HTR-8/SVneo (cell line): ENCODE measurements at places on chromosomes 7 and 10.
A peak's percentile ranks its signal among the peaks of the same experiment; 100 is the strongest.

- no peak for DNase-seq
Measured at GRCh38 chr10:31708474-31708873, 220.2 kb downstream of the ARHGAP12 start.

DNA sequence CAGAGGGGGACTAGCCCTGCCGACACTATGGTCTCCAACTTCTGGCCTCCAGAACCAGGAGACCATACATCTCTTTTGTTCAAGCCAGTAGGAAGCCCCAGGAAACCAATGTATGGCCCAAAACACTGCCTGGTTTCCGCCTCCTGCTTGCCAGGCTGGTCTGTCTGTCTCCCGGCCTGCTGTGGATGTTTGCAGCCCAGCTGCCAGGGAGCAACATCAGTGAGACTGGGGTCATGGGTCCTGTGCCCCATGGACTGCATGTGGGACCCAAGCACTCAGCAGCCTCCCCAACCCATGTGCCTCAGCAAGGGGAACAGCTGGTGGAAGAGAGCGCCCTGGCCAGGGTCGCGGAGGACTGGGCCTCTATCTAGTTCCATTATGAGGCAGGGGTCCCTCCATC, 33.4 kb upstream of the NUB1 start:
- DNase-seq, result no peak

- no peak for DNase-seq
Measured at GRCh38 chr7:12434012-12434642, 30.5 kb upstream of the VWDE start.

- peak; percentile 63 for DNase-seq
Measured at GRCh38 chr10:29517352-29517923, 117.3 kb downstream of the SVIL start.

GRCh38 chr7:40329601-40330153, 194.9 kb downstream of the SUGCT start:
- peak; percentile 51 for DNase-seq

DNA sequence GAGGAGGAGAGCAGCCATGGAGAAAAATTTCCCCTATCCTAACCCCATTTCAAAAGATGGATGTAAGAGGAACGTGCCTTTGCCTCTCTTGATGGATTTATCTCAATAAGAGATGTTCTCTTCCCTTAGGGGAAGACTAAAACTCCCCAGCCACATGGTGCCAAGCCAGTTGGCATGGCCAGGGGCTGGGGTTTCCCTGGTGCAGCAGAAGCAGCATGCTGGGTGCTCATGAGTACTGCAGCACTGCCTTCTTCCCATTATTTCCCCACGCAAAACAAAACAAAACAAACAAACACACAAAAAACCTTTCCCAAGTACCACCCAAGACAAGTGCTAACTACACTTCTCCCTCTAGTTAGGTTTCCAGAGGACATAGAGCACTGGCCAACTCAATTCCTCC, 97.2 kb downstream of the DOCK4 start:
- no peak for DNase-seq

DNA sequence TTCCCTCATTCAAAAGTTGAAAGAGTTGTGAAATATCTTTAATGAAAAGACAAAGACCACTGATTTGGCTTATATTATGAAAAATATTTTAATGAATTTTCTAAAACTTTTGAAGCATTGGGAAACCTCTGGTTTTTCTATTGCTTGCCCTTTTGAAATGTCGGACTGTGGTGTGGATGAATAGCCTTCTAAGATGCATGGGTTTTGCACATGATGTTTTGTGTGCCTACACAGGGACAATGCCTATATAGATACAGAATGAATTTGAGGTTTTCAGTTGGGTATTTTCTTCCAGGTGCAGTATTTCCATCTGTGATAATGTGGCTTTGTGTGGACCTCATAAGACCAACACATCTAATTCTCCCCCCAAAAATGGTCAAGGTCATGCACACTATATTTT, 1437.9 kb downstream of the REEP3 start:
- DNase-seq, result no peak

- DNase-seq, result peak; percentile 49
Measured at GRCh38 chr10:8146650-8147049, 92.2 kb downstream of the GATA3 start.

DNA sequence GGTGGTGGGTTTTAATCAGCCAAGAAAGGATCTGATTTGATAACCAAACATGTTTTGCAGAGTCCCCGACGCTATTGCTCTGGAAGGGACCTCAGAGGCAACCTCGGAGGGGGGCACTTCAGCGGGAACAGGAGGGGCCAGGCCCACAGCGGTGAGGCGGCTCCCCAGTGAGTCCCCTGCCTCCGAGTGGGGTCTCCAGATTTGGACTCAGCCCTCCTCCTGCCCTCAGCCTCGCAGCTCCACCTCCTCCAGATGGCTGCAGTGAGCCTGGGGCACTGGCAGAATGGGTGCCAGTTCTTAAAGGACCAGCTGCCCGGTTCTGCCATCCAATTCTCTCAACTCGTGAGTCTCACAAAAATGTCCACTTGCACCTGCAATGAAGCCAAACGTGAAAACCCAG, 61.0 kb upstream of the NANOS1 start:
- DNase-seq, result no peak

DNA sequence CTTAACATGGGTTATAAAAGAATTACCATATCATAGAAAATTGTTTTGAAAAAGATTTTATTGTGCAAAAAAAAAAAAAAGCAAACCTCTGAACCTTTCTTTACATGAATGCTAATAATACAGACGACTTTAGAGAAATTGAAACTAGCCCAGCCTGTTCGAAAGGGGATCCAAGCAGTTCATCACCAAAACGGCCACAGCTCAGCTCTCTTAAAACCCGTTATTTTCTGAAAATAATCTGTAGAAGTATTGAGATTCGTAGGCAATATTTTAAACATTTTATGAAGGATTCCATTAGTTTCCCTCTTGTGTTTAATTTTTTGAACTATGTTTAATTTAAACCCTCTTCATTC, 9.9 kb upstream of the GSAP start:
- DNase-seq, result no peak

- DNase-seq, result no peak
Measured at GRCh38 chr7:143314127-143314526, 1.8 kb upstream of the CLCN1 start.

DNA sequence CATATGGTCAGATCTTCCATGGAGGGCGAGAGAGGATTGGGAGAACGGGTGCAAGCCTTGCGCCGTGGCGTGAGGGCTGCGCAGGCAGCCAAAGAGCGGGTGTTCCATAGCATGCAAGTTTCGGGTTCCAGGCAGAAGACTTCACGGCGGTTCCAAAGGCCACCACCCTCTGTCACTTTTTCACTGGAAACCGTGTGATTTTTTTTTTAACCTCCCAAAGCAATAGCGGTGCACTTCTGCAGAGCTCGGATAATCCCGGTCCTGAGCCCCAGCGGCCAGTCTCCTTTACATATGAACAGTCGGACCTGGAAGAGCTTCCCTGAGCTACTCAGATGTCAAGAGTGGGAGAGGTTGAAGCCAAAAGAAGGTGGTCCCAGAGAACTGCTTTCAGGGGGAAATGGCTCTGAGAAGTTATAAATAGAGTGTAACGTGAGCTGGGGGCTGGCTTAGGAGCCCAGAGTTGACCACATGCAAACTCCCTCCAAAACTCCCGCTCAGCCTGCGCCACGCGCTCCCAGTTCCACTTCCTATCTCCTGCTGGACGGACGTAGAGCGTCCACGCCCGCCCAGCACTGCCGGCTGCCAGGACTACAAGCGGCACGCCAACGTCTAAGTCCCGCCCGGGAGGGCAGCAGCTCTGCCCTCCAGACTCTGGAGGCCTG, at the start of gene MEOX2:
Gene MEOX2, minus strand, starts transcription at position 389 of the 662 bp plus-strand sequence. Its CDS starts 281 bp downstream, at position 108.
- DNase-seq, result no peak

GRCh38 chr7:50212666-50213621, 91.6 kb upstream of the IKZF1 start:
- no peak for DNase-seq

- DNase-seq, result no peak
Measured at GRCh38 chr7:99024066-99024465, 119.8 kb downstream of the SMURF1 start.

DNA sequence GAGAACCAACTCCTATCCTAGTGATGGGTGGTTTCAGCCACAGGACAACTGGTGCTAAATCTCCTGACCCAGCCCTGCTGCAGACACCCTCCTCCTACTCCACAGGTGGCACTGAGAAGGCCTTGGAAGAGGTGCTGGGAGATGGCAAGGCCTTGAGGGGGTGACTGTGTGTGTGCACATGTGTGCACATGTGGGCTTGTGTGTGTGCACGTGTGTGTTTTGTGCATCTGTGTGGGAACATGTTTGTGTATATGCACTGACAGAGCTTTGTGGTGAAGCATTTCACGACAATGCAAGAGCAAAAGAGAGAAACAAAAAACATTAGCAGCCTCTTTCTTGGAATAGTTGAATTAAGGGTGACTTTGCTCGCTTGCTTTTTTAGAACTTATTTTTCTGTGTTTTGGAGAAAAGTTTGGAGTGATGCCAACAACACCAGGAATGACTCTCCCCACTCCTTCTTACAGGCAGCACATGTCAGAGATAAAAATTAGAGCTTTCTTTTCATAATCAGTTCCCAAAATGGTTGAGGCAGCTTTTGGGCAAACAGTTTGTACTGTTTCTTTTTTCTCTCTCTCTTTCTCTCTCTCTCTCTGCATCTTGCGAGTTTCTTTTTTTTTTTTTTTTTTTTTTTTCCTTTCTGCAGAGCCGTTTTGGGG, 69.5 kb downstream of the SEC61G start:
- no peak for DNase-seq

GRCh38 chr10:71459513-71459912, 62.8 kb downstream of the CDH23 start:
- no peak for DNase-seq

DNA sequence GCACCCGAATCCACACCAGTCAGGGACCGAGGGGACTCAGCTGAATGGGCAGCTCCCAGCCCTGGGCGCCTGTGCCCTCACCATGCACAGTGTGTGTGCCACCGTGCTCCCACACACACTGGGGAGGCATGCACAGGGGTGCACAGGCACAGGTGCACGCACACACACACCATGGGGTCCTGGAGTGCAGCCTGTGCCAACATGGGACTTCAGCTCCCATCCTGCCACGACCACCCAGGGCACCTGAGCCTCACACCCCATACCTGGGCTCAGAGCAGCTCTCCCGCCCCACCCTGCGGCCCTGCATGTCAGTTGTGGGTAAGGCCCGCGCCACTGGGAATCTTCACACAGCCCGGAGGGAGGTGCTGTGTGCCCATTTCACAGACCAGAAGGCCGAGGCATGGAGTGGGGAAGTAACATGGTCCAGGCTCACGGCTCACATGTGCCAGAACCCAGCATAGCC, 8.0 kb downstream of the ELFN1 start:
- DNase-seq, result no peak

- DNase-seq, result peak; percentile 88
Measured at GRCh38 chr7:112206238-112206990, at the start of the genes DOCK4 and ZNF277. TSS of gene DOCK4 (minus strand) at chr7:112206399. CDS start at chr7:112206138, 261 bp downstream. TSS of gene ZNF277 (plus strand) at chr7:112206695. CDS start at chr7:112206717, 22 bp downstream.

GRCh38 chr7:93053949-93054943, 63.5 kb downstream of the SAMD9 start:
- no peak for DNase-seq

DNA sequence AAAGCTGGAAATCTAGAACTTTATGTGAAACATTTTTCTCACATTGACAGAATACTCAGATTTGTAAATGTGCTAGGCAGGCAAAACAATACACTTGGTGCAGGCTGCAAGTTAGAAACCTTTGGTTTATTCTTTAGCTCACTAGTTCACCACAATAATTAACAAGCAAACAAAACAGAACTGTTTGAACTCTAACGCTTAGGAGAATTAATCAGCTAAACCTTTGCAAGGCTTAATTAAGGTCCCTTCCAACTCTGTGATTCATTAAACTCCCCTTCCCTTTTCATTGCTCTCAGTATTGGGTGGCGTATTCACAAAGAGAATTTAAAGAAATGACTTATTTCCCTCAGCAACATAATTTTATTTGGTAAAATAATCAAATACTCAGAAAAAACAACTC, 99.0 kb downstream of the PON1 start:
- DNase-seq, result no peak

- no peak for DNase-seq
Measured at GRCh38 chr7:80732630-80733029, 94.2 kb downstream of the CD36 start.

- DNase-seq, result no peak
Measured at GRCh38 chr10:112526906-112527305, 79.9 kb downstream of the VTI1A start.

DNA sequence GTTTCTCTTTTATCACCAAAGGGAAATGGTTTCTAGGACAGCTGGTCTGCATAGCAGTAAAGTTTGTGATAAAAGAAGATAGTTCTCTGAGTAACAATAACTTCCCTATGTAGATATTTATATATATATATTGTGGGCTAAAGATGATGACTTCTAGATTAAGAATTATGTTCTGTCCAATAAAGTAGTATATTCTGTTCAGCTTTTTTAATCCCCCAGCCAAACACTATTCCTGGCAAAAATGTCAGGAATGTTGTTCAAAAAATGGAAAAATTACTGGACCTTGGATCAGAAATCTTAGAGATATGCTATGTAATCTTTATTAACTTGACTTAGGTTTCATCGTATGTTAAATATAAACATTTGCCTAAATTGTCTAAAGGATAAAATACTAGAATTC, 136.3 kb upstream of the GNAI1 start:
- DNase-seq, result no peak
